ENCODE measurements at places on chromosomes 2 and 18. TPM values are rescaled to one million over a fixed set of nuclear protein-coding genes. Genes with fewer than 3 reads are reported as not detected.

- no peak overlapping the region for H3K4me3 ChIP-seq
- H3K4me1 ChIP-seq = peaks cover 38% of the 10 kb centered on the region
- peak overlapping the region; percentile 69 for H3K27ac ChIP-seq
Measured at GRCh38 chr18:58789876-58790240, 74.8 kb upstream of the ZNF532 start.

GRCh38 chr18:10321576-10321975 is 132.9 kb upstream of the APCDD1 start:
- no peak overlapping the region for H3K4me3 ChIP-seq
- no peaks in the 10 kb centered on the region for H3K4me1 ChIP-seq
- H3K27ac ChIP-seq = no peak overlapping the region
- no peaks in the 10 kb centered on the region for H3K36me3 ChIP-seq
- DNase-seq = no peak

DNA sequence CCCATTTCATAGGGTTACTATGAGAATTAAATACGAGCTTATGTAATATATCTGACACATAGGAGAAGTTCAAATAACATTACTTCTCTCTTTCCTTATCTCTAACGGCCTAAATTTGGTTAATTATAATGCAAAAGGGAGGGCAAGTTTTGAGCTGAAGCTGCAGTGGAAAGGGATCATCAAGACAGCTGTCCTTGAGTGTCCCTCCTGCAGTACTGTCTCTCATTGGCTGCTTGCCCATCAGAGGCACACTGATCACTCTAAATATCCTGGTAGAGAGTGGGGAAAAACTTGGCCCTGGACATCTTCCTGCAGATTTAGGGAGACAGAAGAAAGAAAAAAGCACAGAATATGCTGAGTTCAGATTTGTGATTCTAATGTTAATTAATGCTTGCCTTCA is 186.0 kb downstream of the CAMKMT start:
- no peaks in the 10 kb centered on the region for H3K27me3 ChIP-seq
- no peak overlapping the region for H3K27ac ChIP-seq
- no peaks in the 10 kb centered on the region for H3K4me1 ChIP-seq
- H3K4me3 ChIP-seq = no peak overlapping the region
- H3K36me3 ChIP-seq = no peaks in the 10 kb centered on the region

DNA sequence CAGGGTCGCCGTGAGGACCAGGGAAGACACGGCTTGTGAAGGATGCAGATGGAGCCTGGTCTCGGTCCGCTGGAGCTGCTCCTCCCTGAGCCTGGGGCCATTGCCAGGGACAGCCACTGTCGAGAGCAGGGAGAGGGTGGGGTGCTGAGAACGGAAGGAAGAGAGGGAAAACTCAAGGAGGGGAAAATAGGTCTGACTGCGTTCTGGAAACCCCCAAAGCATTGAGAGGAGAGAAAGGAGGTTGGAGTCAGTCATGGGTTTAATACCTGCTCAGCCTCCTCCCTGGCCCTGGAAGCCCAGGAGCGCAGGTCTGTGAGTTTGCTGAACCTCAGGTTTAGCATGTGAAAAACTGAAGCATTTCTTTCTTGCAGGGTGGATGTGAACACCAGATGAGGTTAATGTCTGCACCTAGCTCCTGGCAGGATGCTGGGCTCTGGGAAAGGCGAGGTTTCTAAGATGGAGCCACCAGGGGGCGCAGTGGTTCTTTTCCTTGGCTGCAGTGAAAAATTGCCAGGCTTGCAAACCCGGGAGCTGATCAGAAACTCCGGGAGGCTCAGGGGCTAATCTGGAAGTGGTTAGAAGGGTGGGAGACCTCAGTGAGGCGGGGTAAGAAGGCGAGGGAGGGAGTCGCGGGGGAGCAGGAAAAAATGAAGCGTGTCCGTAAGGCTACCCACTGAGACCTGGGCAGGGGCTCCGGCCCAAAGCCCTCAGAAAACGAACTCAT is 33.6 kb upstream of the RNF149 start:
- H3K27ac ChIP-seq = no peak overlapping the region
- no peak overlapping the region for H3K4me3 ChIP-seq
- no peaks in the 10 kb centered on the region for H3K4me1 ChIP-seq

GRCh38 chr2:126990605-126991532 is 92.2 kb downstream of the TEX51 start:
- no peak overlapping the region for H3K27ac ChIP-seq
- H3K36me3 ChIP-seq = no peaks in the 10 kb centered on the region
- no peak overlapping the region for H3K4me3 ChIP-seq
- H3K4me1 ChIP-seq = peaks cover 5% of the 10 kb centered on the region
- no peaks in the 10 kb centered on the region for H3K27me3 ChIP-seq
- no peak for DNase-seq

DNA sequence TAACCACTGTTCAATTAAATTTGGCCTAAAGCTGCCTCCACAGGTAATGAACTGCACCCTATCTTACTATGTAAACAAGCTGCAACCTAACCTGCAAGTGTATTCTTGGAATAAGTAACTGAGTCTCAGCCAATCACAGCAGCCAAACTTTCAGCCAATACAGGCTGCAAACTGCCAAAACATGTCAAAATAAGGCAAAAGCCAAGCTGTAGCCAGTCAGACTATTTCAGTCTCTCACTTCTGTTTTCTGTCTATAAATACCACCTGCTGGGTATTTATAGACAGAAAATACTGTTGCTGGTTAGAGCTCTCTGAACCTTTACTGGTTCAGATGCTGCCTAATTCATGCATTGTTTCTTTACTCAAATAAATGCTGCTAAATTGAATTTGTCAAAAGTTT is 14.3 kb downstream of the C2orf76 start:
- no peak overlapping the region for H3K27ac ChIP-seq
- H3K4me3 ChIP-seq = no peak overlapping the region
- H3K36me3 ChIP-seq = no peaks in the 10 kb centered on the region

- H3K4me3 ChIP-seq = no peak overlapping the region
- H3K36me3 ChIP-seq = no peaks in the 10 kb centered on the region
- H3K27me3 ChIP-seq = no peaks in the 10 kb centered on the region
- H3K4me1 ChIP-seq = no peaks in the 10 kb centered on the region
- no peak overlapping the region for H3K27ac ChIP-seq
- peak; percentile 21 for DNase-seq
Measured at GRCh38 chr2:240502430-240503121, 55.2 kb downstream of the ANKMY1 start.

DNA sequence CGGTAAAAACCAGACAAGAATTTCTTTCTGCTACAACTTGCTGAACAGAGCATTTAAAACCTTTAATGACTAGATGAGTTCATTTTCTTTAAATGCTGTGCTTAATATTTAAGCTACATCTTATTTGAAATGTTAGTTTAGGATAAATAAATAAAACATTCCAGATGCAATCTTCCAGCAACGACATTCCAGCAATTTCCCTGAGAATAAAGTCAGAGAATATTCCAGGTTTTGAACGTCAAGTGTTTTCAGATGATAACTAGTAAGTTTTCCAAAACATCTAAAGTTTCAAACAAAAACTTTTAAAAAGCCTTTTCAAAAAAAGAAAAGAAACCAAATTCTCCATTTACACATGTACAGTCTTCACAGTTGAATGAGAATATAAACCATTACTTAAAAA is 104.8 kb downstream of the PPP1R1C start:
- H3K4me1 ChIP-seq = peaks cover 8% of the 10 kb centered on the region
- no peak overlapping the region for H3K27ac ChIP-seq
- no peaks in the 10 kb centered on the region for H3K36me3 ChIP-seq
- H3K4me3 ChIP-seq = no peak overlapping the region
- no peaks in the 10 kb centered on the region for H3K27me3 ChIP-seq

- no peaks in the 10 kb centered on the region for H3K27me3 ChIP-seq
- H3K36me3 ChIP-seq = no peaks in the 10 kb centered on the region
Measured at GRCh38 chr2:188294352-188294926, 2.8 kb downstream of the GULP1 start.

DNA sequence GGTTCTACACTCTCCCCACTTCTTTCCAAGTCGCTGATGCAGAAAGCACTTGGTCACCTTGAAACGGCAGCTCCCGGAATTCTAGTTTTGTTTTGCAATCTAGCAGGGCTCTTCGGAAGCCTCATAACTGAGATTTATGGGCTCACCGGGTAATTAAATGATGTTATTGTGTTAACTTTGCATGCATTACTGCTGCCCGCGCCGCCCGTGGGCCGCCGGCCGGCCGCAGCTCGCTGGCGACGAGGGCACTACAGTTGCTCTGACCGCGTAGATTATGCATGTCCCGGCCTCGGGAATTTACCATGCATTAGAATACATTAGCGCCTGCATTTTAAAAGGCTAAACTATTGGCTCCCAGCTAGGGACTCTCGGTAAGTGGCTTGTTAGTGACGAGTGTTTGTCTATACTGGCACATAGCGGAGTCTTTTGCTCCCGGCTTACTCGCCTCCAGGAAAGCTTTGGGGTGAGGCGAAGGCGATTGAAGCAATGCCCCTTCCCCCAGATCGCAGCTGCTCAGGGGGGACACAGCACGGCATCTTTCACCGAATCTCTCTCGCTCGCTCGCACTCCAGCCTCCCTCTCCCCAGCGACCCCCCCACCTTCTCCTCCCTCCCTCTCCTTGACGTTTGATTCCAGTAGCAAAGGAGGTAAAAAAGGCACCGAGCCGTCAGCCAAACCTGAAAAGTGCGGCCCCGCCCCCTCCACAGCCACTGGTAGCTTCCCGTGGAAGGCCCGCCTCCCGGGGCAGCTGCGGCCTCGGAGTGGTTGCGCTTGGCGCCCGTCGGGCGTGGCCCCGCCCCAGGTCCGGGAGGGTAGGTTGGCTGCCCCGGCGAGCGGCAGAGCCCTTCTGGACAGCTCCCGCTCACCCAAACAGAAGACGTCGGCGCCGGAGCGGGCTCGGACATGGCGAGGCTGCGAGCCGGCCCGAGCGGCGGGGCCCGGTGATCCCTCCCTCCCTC is at the start of gene ONECUT2:
Gene ONECUT2, plus strand, starts transcription at position 839 of the 959 bp plus-strand sequence. CDS start 343 bp downstream, outside the sequence.
- H3K4me3 ChIP-seq = peak within 1 kb of the TSS; percentile 47
- peaks cover 69% of the 10 kb centered on the region for H3K4me1 ChIP-seq

DNA sequence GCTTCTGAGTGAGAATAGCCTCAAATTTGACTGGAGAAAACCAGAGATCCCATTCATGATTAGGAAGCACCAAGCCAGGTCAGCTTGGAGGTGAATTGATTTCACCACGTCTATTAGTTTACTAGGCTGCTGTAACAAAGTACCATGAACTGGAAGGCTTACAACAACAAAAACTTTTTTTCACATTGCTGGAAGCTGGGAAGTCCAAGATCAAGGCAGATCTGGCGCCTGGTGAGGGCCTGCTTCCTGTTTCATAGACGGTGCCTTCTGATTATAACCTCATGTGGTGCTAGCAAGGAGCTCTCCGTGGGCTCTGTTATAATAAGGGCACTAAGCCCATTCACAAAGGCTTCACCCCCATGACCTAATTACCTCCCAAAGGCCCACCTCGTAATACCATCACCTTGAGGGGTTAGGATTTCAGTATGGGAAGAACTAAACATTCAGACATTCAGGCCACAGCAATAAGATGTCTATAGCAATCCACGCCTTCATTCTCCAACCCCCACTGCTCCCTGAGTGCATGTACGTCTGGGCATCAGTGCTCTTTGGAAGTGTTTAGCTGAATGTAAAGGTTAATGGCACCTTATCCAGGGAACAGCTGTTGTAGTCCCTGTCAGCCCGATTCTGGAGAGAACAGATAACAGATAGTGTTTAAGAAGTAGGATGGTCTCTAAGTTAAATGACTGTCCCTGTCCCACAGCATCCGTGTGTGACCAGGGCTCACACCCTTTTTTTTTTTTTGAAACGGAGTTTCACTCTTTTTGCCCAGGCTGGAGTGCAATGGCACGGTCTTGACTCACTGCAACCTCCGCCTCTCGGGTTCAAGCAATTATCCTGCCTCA is 89.2 kb downstream of the SOCS6 start:
- no peak overlapping the region for H3K4me3 ChIP-seq
- DNase-seq = no peak
- peaks cover 4% of the 10 kb centered on the region for H3K4me1 ChIP-seq

DNA sequence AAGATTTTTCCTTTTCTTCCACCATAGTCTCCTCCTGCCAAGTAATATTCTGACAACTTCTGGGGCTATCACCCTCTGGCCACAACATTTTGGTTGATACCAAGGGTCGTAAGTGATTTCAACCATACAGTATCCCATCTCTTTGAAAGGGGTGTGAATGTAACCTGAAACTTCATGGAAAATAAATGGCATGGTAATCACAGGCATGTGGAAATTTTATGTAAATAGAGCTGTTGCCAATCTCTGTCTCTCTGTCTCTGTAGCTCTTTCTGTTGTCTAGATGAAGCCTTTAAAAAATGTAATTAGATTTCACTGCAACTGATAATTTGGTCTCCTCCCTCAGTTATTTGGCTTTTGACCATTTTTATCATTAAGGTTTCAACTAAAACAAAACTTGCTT is 125.6 kb upstream of the RPRM start:
- no peaks in the 10 kb centered on the region for H3K27me3 ChIP-seq
- no peak overlapping the region for H3K4me3 ChIP-seq
- no peaks in the 10 kb centered on the region for H3K4me1 ChIP-seq
- no peak overlapping the region for H3K27ac ChIP-seq
- H3K36me3 ChIP-seq = no peaks in the 10 kb centered on the region

- H3K36me3 ChIP-seq = no peaks in the 10 kb centered on the region
- peaks cover 6% of the 10 kb centered on the region for H3K4me1 ChIP-seq
- no peak overlapping the region for H3K4me3 ChIP-seq
- no peak for DNase-seq
Measured at GRCh38 chr2:108346827-108347226, 30.9 kb upstream of the SULT1C4 start.

DNA sequence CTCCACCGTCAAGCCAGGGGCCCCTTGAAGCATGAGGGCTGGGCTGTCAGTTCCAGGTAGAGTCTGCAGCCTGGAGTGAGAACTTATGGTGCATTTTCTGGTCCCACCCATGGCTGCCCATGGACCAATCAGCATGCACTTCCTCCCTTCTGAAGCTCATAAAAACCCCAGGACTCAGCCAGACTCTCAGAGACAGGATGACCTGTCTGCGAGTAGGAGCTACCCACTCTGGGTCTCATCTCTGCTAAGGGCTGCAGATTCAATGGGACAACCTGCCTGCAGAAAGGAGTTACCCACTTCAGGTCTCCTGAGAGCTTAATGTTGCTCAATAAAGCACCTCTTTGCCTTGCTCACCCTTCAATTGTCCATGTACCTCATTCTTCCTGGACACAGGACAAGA is 9.4 kb upstream of the DUSP19 start:
- H3K4me3 ChIP-seq = no peak overlapping the region
- no peaks in the 10 kb centered on the region for H3K27me3 ChIP-seq
- H3K4me1 ChIP-seq = no peaks in the 10 kb centered on the region
- no peaks in the 10 kb centered on the region for H3K36me3 ChIP-seq
- no peak overlapping the region for H3K27ac ChIP-seq
- no peak for DNase-seq

The SLC9A4 gene
- total RNA-seq = 143 TPM

The C2orf76 gene
- total RNA-seq = 8.2 TPM

The OTOS gene
- total RNA-seq = not detected

The RAD51AP2 gene
- not detected for total RNA-seq

The ADAM23 gene
- total RNA-seq = 2.6 TPM

The ASXL3 gene
- 5.0 TPM for total RNA-seq

Measured in stomach (tissue), 19 donors.